ENCODE measurements at places on chromosomes 7 and 10. TPM values are rescaled to one million over a fixed set of nuclear protein-coding genes. Genes with fewer than 3 reads are reported as not detected.

- DNase-seq, result peak; percentile 88
These were observed 994 bp downstream of the GATAD1 start for GRCh38 chr7:92448205-92448747.

DNA sequence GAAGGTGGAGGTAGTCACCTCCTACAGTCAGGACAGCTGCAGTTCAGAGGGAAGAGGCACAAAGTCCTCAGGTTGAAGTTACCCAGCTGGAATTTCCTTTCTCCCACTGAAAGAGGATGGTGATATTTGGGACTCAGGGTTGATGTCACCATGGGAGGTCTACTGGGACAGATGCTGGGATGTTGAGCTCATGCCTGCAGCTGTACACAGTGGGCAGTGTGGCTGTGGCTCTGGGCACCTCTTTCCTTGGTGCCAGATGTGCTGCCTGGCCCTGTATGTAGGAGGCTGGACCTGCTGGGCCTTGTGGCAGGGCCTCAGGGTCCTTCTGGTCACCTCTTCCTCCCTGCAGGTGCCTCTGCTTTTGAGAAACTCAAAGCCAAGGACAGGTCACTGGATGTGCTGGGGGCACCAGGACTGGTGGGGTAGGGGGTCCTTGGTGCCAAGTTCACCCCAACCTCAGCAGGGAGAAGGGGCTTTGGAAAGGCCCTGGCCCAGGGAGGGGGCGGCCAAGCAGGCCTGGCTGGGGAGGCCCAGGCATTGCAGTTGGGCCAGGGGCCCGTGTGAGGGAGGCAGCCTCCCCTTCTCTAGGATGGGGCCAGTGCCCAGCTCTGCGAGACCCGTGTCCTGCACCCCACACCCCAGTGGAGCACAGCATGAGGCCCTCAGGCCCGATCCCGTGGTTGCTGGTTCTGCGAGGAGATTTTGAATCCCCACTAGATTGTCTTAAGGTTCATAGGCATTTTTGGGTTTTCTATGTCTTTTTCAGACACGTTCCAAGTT is 103.1 kb downstream of the BMS1 start:
- DNase-seq, result peak; percentile 77

DNA sequence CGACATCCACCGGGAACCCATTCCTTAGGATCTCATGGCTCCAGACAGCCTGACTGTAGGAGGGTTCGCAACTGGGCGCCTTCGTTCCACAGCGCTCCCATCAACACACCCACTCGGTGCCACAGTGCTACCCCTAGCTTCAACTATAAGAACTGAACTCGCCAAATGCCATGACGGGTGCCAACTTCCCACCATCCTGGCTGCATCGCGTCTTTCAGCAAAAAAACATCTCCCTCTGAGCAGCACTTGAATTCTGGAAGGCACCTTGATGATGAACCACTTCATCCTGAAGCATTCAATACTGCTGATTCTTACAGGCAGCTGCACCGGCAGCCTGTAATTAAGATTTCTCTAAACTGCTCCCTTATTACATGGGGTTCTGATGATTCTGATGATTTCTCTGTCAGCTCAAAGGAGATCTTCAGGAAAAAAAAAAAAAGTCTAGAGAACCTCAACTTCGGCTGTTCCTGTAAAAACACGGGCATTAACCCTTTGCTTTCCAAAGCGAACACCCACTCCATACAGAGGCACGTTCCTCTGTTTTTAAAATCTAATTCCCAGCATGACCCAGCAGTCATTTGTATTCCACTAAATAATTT is 1.3 kb downstream of the CYTH3 start:
- peak; percentile 97 for DNase-seq

DNA sequence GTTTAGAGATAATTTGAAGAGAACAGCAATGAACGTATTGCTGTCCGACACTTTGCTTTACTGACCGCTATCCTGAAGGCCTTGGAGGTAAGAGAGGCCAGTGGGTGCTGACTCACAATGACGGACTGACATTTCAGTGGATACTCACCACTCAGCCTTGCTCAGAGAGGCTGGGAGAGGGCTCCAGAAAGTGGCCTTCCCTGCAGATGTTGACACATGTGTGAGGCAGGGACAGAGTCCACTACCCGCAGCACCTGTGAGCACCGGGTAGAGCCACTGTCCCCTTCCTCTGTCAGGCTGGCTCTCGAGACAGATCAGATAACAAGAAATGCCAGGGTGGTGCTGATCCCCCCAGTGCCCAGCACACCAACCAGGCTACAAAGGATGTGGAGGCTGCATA is 75.0 kb downstream of the GPR26 start:
- DNase-seq, result no peak

- no peak for DNase-seq
These were observed 55.1 kb downstream of the CCDC3 start for GRCh38 chr10:12946372-12946771.

DNA sequence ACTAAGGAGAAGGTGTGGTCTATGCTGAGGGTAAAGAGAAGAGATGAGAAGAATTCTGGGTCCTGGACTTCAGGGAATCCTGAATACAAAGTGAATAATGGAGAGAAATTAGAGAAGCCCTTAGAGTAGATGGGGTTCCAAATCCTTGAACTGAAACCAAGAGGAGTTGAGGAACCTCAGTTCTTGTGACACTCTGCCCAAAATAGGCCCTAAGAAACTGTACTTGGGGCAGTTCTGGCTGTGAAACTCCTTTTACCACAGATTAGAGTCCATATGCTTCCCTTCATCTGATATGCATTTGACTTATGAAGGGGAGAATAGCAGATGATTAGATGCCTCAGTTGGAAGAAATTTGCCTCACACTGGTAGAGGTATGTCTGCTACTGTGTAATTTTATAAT is 19.0 kb downstream of the TES start:
- DNase-seq, result no peak

DNA sequence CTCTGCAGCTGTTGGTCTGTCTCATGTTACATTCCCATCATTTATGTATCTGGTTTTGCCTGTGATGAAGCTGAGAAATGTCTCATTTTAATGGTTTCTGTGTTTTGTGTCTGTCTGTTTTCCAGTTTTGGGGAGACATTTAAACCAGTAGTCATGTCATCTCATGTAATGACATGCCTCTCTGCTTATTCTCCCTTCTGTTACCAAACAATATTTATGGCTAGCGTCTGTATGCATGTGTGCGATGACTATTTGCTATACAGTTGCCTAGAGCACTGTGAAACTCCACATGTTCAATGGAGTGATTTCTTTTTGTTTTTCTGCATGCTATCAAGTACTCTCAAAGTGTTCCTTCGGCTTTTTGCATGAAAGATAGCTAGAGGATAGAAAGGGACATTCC is 132.0 kb downstream of the ST7 start:
- no peak for DNase-seq

- DNase-seq, result no peak
These were observed 33.6 kb downstream of the GHRHR start for GRCh38 chr7:30997316-30997715.

- DNase-seq, result peak; percentile 41
These were observed 1.6 kb downstream of the LRRD1 start for GRCh38 chr7:92177362-92177761.

GRCh38 chr10:69100136-69100872 is 12.4 kb downstream of the SRGN start:
- DNase-seq, result no peak

GRCh38 chr10:4391683-4392082 is 434.3 kb upstream of the AKR1E2 start:
- no peak for DNase-seq

DNA sequence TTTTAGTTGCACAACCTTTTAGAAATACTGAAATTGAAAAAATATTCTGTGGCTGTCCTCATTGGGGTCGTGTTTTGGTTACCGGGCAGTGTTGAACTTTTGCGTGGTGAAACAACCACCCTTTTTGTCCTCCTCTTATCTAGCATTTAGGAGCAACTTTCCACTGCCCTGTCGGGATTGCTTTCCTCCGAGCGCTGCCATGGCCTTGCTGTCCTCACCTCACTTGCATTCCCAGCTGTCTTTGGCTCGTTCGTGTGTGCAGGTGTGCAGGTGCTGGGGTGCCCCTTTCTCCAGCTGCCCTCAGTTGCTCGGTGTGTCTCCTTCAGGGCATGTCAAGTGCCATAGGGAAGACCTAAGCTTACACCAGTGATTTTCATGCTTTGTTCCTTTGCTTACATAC is 116.9 kb upstream of the GJD4 start:
- peak; percentile 62 for DNase-seq

- no peak for DNase-seq
These were observed 86.0 kb upstream of the ZNF479 start for GRCh38 chr7:57218196-57218716.

- DNase-seq, result no peak
These were observed 177.0 kb upstream of the AKR1E2 start for GRCh38 chr10:4648999-4649398.

GRCh38 chr10:123009105-123009820 is 457 bp downstream of the ACADSB start:
- peak; percentile 79 for DNase-seq

DNA sequence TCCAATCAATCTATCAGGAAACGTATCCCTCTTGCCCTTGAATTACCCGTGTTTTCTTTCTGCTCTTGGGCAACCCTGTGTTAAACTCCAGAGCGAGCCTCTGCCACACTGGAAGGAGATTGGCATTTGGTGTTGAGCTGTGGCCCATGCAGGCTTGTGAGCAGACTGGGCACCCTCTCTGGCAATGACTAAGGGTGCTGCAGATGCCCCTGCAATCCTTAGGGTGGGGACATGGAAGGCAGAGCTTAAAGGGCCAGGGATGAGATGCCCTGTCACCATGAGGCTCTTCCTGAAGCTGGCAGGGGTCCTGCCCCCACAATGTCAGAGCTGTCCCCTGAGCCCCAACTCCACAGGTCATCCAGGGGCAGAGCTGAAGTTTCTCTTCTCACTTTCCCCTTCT is 19.5 kb upstream of the FAM180A start:
- no peak for DNase-seq

GRCh38 chr7:1124816-1125602 is 35.0 kb downstream of the ZFAND2A start:
- DNase-seq, result peak; percentile 88

DNA sequence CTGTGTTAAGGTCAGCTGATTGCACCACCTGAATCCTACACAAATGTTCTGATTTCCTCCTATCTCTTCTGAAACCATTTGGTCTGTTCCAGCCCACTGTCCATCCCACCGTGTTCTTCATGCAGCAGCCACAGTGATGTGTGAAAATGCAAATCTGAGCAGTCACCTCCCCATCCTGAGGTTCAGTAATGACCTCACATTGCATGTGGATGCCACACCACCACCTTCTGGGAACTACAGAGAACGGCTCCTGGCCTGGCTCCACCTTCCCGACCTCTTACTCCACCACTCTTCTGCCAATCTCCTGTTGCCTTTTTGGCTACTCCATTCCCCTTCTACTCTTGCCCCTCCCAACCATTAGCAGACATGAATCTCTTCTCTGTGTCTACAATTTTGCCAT is 244.4 kb downstream of the TNS3 start:
- DNase-seq, result no peak

GRCh38 chr7:152522571-152523067 is 86.8 kb upstream of the KMT2C start:
- peak; percentile 75 for DNase-seq

GRCh38 chr7:40597517-40597916 is 462.7 kb downstream of the SUGCT start:
- no peak for DNase-seq

- no peak for DNase-seq
These were observed 407.5 kb upstream of the AUTS2 start for GRCh38 chr7:69190763-69191162.

DNA sequence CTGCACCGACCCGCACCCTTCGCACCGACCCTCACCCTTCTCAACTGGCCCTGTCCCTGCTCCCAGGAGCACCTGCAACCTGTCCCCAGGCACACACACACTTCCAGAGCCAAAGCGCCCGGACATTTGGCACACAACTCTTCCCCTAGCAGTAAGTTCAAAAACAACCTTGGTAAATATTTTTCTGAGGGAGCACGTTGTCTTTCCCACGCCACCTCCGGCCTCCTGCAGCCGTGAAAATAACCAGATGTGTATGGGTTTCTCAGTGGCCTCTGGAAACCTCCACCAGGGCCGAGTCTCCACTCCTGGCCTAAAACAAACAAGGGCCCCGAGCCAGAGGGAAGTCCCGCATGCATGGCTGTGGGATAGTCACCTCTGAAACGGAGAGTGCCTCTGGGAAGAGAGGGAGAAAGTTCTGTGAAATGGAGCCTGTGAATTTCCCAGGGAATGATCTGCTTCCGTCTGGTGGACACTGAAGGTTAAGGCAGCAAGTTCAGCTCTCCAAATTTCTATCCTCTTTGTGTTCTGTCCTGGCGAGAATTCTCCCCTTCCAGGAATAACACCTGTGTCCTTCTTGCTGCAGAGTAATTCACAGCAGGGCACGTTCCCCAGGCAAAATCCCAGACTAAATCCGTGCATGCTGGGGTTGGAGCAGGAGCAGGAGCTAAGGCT is 15.8 kb downstream of the PODXL start:
- DNase-seq, result peak; percentile 69

GRCh38 chr7:25832456-25832855 is 319.5 kb upstream of the NFE2L3 start:
- no peak for DNase-seq

The CFAP70 gene
- 1.2 TPM for total RNA-seq

The ARHGAP22 gene
- 45.6 TPM for total RNA-seq

The SPDYE11 gene
- not detected for total RNA-seq

The KAZALD1 gene
- total RNA-seq, result 30.1 TPM

The TFEC gene
- under 0.01 TPM for total RNA-seq

The RAB19 gene
- not detected for total RNA-seq

The SAMD9 gene
- 30.4 TPM for total RNA-seq

The DRGX gene
- total RNA-seq, result under 0.01 TPM

The PRPS1L1 gene
- total RNA-seq, result not detected

The TMEM140 gene
- 13.8 TPM for total RNA-seq

The CBX3 gene
- total RNA-seq, result 136 TPM

The MYL10 gene
- not detected for total RNA-seq

The LIPK gene
- total RNA-seq, result not detected

The ZNF365 gene
- 9.1 TPM for total RNA-seq

The MSMB gene
- total RNA-seq, result not detected

The PDZD7 gene
- 0.72 TPM for total RNA-seq

The ATXN7L1 gene
- 8.8 TPM for total RNA-seq
